Activated CD8-positive, alpha-beta memory T cell treated with anti-CD3 and anti-CD28 coated beads, Interleukin-2, amount 50 U/mL, for 4 hours (primary cell): ENCODE measurements at places on chromosomes 2 and 18.

DNA sequence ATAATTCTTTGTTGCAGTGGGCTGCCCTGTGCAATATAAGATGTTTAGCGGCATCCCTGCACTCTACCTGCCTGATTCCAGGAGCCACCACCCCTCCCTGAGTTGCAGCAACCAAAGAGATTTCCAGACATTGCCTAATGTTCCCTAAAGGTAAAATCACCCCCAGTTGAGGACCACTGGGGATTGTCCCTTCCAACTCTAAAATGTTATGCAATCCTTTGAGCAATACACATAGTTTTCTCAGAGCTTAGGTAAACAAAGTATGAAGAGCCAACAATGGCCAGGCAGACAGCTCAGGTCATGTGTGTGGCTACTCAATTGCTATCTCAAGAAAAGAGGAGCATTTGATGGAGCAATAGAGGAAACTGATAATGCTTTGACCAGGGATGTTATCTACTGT, 87.0 kb downstream of the XDH start:
- DNase-seq: no peak

GRCh38 chr18:35038881-35039491, 2.2 kb upstream of the MAPRE2 start:
- no peak for DNase-seq

GRCh38 chr18:9239720-9240119, 94.9 kb upstream of the TWSG1 start:
- no peak for DNase-seq

DNA sequence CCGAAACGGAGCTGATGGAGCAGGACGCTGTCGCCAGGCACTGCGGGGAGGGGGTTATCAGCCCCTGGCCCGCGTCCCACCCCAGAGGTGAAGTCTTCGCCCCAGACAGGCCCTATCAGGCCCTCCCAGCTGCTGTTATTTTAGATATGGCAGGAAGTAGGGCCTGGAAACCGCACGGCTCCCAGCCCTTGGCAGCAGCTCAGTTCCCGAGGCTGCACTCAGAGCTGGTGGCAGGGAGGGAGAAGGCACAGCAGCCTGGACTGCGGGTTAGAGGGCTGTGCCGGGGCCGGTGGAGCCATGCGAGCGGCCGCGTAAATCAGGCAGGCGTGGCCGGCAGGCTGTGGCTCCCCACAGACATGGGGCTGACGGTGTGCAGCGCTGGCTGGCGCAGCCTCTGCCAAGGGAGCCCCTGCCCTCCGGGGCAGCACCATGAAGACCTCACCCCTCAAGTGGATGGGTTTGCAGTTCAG, 111.4 kb downstream of the NFATC1 start:
- peak; percentile 21 for DNase-seq

DNA sequence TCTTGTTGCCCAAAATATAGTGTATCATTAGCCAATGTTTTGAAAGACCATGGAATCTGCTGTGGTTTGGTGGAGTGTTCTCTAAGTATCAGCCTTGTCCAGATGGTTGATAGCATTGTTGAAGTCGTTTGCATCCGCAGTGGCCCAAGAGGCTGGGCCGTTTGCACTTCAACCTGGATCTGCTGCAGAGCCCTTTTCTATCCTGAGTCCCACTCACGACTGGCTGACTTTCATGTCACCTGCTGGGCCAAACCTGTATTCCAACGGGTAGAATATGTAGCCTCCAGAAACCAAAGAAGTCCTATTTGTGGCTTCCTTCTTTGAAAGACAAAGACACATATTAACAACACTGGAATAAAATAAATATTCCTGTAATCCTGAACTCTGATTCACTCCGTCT, 1154.1 kb downstream of the RPIA start:
- no peak for DNase-seq

GRCh38 chr2:1631292-1632001, 112.9 kb downstream of the PXDN start:
- DNase-seq: no peak

DNA sequence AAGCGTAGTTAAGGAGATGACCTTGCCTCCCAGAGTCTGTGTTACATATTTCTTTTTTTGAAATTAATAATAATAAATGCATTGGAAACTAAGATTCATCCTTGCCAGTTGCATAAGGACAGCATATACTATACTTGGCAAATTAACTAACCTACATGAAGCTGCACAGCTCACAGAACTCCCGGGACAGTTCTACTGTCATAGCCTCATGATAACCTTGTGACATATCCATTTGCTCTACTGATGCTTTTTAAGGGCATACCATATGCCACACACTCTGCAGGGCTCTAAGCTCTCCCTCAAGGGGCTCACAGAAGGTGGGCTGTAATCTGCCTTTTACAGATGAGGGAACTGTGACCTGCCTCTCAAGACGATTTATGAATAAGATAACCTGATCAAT, 3.8 kb downstream of the ITGB1BP1 start:
- no peak for DNase-seq

DNA sequence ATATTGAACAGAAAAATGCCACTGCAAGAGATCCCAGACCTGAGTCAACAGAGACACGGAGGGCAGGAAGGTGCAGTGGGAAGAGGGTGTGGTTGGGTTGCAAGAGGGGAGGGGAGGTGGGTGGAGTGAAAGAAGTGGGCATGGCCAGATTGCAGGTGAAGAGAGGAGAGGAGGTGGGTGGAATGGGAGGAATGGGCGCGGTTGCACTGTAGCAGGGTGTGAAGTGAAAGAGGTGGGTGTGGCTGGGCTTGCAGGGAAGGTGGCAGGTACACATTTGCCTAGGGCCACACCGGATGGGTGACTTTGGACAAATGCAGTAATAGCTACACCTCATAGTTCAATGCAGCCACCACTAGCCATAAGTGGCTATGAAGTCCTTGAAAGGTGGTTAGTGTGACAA, 71.1 kb downstream of the DOCK10 start:
- DNase-seq: no peak

DNA sequence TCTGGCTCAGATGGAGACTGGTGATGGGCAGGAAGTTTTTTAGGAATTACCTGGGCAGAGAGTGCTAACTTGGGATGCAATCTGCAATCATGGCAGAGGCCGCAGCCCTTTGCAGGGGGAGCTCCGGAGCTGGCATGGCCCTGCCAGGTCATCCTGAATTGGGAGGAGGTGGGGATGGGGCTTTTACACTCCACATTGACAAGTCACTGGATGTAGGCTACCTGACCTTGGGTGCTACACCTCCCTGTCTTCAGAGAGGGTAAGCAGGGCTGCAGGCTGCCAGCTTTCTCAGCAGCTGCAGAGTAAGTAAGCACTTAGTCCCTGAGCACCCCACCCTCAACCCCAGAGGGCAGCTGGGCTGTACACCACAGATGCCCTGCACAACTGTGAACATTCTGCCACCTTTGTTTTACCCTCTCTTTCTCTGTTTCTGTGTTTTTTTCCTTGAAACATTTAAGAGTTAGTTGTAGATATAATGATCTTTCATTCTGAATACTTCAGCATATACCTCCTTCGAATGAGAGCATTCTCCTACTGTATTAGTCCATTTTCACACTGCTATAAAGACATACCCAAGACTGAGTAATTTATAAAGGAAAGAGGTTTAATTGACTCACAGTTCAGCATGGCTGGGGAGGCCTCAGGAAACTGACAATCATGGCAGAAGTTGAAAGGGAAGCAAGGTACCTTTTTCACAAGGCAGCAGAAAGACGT, 6.8 kb upstream of the HS1BP3 start:
- DNase-seq: no peak

DNA sequence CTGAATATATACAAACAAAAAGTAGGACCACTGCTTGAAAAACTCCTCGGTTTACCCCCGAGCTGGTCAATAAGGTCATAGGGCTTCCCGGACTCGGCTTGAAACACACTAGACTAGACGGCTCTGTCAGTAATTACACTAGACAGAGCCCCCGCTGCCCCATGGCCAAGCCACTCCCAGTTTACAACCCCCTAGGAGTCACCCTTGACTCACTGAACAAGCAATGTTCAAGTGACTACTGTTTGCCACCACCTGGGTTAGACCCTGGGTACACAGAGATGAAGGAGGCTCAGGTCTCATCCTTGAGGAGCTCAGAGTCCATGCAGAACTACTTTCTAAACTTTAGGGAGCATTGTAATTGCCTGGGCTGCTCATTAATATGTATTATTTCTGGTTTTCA, 13.7 kb upstream of the PRELID3A start:
- no peak for DNase-seq

GRCh38 chr2:99864561-99865553, 277.5 kb downstream of the AFF3 start:
- no peak for DNase-seq

DNA sequence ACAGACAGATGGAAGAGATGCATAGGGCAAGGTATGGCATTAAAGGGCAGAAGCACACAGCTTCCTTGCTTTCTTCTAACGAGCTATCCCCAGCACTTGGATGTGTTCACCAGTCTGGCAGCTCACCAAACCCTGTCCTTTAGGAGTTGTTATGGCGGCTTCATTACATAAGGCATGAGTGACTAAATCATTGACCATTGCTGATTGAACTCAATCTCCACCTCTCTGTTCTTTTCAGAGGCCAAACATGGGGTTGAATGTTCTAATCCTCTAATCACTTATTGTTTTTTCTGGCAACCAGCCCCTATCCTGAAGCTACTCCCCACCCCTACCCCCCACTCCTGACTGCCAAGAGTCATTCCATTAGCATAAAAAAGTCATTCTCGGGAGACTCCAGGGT, 301.8 kb downstream of the XIRP2 start:
- DNase-seq: no peak

- DNase-seq: no peak
These were observed 104.3 kb downstream of the VWC2L start for GRCh38 chr2:214515111-214515510.

DNA sequence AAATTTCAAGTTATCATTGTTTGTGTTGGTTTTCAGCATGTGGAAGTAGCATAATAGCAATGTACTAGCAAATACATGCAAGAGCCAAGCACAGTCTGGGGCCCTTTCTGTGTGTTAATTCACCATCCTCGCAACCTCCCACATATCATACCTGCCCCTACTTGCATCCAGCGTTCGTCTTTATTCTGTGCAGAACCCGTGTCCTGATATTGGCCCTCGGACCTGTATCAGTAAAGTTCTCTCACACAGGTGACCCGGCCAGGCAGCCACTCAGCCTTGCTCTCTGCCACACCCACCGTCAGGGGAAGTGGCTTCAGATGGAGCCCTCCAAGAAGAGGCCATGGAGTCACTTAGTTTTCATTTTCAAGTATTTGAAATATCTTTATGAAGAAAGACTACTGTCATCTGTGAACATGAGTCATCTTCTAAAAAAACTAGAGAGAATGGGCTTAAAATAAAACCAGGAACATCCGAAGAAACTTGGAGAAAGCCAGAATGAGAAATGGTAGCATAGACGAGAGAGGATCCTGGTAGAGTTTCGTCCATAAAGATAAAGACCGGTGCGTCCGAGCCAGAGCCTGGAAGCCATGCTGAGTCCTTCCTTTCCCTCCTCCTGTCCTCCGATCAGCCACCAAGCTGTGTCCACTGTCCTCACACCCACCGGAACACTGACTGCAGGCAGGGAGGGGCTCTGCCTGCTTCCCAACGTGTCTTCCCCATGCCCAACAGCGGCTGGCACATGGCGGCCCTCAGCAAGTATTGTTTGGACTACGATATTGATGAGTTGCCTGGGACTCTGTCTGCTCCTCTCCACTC, 57.3 kb upstream of the RPL31 start:
- no peak for DNase-seq
